ENCODE measurements at places on chromosomes 3 and 15.

GRCh38 chr3:12345141-12345561 is 56.3 kb downstream of the PPARG start:
- no peak for DNase-seq

DNA sequence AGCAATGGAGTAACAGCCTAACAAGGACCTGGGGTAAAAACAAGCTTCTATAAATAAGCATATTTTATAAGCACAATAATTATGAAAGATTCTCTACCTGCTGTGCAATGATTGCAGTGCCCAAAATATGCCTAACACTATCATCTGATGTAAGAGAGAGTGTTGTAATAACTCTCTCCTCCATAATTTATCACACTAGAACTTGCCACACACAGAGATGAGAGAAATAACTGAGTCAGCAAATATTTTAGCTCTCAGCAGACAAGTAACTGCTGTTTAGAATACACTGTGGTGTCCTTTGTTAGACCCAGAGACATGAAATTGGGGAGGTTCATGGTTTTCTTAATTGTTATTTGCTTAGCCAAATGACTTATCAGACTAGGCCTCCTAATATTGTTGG is 105.3 kb upstream of the ACP3 start:
- DNase-seq = no peak

- DNase-seq = peak; percentile 6
These were observed 92.1 kb downstream of the HHLA2 start for GRCh38 chr3:108388136-108389132.

GRCh38 chr3:46944191-46944590 is 32.4 kb downstream of the CCDC12 start:
- no peak for DNase-seq

- no peak for DNase-seq
These were observed 30.4 kb upstream of the OR5K1 start for GRCh38 chr3:98432575-98432974.

DNA sequence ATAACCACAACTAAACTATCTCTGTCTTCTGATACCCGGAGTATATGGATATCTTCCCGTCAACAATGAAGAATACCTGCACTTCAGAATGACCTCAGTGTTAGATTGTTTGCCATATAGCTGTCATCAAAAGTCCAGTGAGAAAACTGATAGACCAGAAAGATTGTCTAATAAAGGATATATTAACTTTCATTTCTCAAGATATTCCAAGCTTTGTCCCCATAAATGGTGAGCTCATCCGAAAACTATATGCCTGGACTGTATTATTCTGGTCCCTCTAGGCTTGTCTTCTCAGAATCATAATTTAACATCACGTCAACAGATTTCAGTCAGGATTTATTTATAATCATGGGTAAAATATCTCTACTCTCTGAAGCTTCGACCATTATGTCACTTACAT is 100.5 kb downstream of the ATP8B4 start:
- no peak for DNase-seq

DNA sequence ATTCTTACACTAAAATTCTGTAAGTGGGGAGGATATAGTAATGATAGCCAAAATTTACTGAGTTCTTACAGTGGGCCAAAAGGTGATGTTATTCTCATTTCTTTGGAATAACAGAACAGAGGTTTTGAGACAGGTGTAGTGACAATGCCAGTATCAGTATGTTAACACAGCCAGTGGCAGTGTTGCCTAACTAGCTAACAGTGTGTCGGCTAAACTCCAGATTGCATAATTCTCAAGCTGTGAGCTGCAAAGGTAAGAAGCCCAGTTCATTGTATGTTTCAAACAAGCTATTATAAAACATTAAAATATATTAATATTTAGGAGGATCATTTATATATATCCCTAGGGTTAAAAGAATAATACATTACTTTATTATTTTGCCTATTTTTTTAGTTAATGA is 920 bp downstream of the SLC15A2 start:
- DNase-seq = no peak

- no peak for DNase-seq
These were observed 27.5 kb downstream of the RAB6B start for GRCh38 chr3:133868186-133868585.

GRCh38 chr3:58180940-58181587 is 29.7 kb downstream of the DNASE1L3 start:
- DNase-seq = no peak

- DNase-seq = no peak
These were observed 753.4 kb upstream of the CFAP20DC start for GRCh38 chr3:59803268-59803667.

DNA sequence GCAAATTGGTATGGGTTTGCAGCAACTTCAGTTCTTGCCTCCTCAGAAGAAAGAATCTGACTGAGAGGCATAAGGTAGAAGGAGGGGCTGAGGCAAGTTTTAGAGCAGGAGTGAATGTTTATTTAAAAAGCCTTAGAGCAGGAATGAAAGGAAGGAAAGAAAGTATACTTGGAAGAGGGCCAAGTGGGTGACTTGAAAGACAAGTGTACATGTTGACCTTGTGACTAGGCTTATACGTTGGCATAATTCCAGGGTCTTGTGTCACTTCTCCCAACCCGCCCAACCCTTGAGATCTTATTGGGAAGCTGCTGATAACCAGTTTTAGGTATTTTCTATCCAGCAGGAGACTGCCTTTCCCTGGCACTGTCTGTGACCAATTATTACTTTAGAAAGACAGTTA is 436.9 kb upstream of the ZNF717 start:
- DNase-seq = no peak

DNA sequence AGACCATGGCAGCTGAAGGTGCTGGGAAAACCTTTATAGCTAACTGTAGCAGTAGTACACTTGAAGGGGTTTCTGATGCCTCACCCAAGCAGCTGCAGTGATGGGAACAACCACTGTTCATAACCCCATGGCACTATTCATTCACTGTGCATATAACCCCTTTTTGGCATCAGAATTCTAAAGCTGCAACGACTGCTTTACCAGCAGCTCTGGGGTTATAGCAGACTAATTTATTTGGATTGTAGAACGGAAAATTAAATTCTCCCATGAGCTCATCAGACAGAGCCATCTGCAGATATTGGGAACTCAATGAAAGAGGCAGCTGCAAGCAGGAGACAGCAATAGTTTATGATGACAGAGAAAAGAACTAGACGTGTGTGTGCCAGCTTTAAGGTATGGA is 28.6 kb downstream of the TFDP2 start:
- DNase-seq = no peak

DNA sequence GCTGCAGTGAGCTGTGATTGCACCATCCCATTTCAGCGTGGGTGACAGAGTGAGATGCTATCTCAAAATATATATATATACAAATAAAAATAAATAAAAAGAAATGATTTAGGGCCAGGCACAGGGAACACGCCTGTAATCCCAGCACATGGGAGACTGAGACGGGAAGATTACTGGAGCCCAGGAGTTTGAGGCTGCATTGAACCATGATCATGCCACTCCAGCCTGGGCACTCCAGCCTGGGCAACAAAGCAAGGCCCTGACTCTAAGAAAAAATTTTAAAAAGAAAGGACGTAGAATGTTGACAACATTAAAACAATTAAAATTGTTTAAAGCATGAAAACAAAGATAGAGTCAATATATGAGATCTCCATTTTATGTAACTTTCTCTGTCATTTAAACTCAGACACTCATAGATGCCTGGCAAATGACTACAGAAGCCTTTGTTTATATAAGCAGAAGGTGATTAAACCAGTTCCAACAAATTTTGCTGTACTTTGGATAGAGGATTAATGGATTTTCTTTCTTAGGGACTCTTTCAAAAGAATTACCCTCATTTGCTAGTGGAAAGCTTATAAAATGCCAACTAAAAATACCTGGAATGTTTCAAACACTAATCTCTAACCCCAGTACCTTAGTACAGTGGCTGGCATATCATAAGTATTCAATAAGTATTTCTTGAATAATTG is 10.7 kb upstream of the TRPM7 start:
- no peak for DNase-seq

GRCh38 chr3:136239094-136239493 is 11.0 kb upstream of the PCCB start:
- no peak for DNase-seq

GRCh38 chr3:179322286-179323196 is at the start of gene ZNF639:
ZNF639 (plus strand) TSS chr3:179323031; CDS start chr3:179328294, 5,263 bp downstream.
- peak; percentile 91 for DNase-seq

DNA sequence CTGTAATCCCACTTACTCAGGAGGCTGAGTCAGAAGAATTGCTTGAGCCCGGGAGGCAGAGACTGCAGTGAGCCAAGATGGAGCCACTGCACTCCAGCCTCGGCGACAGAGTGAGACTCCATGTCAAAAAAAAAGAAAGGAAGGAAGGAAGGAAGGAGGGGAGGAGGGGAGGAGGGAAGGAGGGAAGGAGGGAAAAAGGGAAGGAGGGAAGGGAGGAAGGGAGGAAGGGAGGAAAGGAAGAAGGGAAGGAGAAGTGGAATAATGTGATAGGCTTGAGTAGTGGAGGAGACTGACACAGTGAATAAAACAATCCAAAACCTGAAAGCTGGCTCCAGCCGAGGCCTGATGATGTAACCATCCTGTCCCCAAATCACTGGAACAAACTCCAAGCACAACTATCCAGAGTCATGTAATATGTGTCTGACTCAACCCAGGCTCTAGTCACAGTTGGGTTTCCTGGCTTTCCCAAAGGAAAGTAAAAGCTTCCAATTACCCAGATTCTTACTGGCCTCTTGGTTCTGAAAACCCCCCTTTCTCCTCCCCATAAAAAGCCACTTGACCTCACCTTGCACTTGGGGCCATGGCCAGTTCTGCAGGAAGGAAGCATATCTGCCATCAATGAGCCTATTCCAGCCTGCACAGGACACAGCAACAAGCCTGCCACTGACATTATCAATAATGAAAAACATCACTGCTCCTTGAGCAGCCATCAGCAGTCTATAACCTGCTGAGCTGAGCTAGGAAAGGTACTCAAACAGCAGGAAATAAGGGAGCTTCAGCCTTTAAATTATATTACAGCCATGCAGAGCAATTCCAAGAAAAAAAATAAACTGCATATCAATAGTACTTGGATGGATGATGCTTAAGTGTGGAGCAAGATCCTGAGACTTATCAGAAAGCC is 48.3 kb downstream of the MB21D2 start:
- no peak for DNase-seq

- DNase-seq = no peak
These were observed 10.8 kb upstream of the SKIL start for GRCh38 chr3:170346481-170347392.

DNA sequence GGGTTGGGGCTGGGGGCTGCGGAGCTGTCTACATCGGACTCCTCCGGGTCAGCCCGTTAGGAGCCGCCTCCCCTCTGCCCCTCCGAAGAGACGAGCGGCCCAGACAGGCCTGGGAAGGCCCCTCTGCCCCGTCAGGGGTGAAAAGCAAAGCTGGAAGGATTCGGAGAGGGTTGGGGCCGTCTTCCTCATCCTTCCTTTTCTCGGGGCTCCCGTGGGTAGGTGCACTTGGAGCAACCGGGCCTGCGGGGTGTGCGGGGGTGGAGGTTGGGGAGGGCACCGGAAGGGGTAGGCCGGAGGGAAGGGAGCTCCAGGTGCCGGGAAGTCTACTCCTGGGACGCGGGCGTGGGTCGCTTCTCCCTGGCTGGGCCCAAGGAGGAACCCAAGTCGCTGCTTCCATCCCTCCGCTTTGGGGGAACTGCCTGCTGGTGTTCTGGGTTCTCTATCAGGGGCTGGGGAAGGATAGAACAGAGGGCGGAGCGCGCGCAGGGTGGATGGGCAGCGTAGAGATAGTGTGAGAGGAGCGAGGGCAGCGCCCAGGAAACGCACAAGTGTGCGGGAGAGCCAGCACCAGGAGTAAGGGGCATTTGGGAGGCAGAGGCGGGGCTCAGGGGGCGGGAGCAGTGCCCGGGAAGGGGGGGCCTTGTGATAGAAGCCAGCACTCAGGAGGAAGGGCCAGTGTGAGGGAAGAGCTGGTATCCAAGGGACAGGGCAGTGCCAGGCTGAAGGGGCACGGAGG is 590 bp downstream of the POLR2H start:
- peak; percentile 34 for DNase-seq

DNA sequence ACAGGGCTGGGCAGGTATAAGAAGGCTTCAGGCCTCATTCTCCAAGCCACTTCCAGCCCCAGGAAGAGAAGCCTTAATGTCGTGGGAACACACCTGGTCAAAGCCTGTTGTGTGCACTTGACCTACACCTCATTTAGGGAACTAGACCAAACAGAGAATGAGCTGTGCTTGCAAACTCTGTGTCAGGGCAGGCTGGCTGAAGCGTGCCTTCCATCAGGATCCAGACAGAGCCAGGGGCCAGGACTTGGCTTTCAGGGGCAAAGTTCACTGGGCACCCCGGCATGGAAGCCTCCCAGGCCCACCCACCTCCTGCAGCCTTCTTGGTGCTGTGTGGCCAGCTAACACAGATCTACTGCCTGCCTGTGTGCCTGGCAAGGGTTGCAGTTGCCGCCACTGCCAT is 11.5 kb downstream of the RBPMS2 start:
- DNase-seq = no peak

DNA sequence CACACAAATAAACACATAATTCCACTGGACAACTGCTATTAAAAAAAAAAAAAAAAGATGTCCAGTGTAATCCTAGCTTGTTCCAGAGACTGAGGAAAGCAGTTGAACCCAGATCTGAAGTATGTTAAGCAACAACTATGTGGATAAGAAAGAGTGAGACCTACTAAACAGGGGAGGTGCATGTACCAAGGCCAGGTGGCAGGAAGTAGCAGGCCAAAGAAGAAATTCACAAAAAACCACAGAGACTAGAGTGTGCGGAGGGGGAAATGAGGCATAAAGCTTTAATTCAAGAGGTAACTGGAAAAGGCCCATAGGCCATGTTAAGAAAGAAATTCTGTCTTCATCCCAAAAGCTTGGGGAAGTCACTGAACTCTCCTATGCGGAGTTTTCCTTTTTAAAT is 490.0 kb downstream of the NAALADL2 start:
- no peak for DNase-seq

DNA sequence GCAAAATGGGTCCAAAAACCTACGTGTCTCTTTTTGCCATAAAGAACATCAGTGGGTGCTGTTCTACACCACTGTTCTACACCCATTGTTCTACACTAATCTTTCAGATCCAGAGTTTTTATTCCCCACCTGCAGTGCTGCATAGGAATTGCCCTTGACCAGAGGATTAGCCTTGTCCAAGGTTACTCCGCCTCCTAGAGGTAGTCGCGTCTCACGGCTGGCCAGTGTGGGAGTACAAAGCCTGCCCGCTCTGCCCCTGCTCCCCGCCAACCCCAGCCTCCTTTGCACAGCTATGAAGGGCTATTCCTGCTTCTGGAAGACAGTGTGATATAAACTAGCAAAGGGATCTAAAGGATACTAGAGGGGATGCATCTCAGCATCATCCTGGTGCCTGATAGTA is 222.1 kb upstream of the LMCD1 start:
- no peak for DNase-seq

Data from CD4-positive, alpha-beta T cell treated with Interleukin-12 subunit alpha and Interleukin-12 subunit beta, for 1 hour (primary cell).